ENCODE measurements at places on chromosomes 2 and 18. TPM values are rescaled to one million over a fixed set of nuclear protein-coding genes. Genes with fewer than 3 reads are reported as not detected.

The KIAA2012 gene
- not detected for total RNA-seq

The SIGLEC15 gene
- 1.2 TPM for total RNA-seq

- no peak for DNase-seq
- no peaks in the 10 kb centered on the region for H3K4me1 ChIP-seq
- no peaks in the 10 kb centered on the region for H3K36me3 ChIP-seq
- no peak overlapping the region for H3K27ac ChIP-seq
- H3K4me3 ChIP-seq: no peak overlapping the region
- no peaks in the 10 kb centered on the region for H3K27me3 ChIP-seq
These were observed 264.9 kb downstream of the ICOS start for GRCh38 chr2:204201507-204201906.

GRCh38 chr2:99834426-99834825 lies 308.0 kb downstream of the AFF3 start:
- no peak for DNase-seq
- H3K27ac ChIP-seq: no peak overlapping the region
- no peaks in the 10 kb centered on the region for H3K4me1 ChIP-seq
- no peaks in the 10 kb centered on the region for H3K27me3 ChIP-seq

DNA sequence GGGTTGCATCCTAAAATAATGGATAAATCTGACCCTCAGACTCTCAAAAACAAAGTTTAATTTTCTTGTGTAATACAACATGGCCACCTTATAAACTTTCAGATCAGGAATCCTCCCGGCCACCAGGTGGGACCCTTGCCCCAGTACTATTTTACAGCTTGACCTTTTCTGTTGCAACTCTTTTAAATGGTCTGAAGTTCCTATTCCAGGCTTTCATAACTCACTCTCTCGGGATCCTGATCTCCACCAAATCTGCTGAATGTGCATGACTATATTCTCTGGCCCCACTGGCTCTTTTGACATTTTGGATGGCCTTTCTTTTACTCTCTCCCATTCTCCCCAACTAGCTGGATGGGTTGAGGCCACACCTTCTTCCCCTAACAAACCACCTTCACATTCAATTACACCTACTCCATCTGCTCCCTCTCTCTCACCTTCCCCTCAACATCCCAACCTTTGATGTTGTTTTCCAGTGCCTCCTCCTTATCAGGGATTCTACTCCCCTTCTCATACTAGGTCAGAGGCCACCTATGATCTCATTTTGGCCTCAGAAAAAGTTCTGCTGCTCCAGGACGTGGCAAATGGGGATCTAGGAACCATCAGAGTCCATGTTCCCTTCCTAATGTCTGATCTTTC lies 70.8 kb downstream of the SESTD1 start:
- no peak for DNase-seq
- no peak overlapping the region for H3K27ac ChIP-seq
- no peak overlapping the region for H3K4me3 ChIP-seq

- H3K27ac ChIP-seq: no peak overlapping the region
- no peak for DNase-seq
- peaks cover 3% of the 10 kb centered on the region for H3K36me3 ChIP-seq
- no peak overlapping the region for H3K4me3 ChIP-seq
- H3K27me3 ChIP-seq: no peaks in the 10 kb centered on the region
These were observed 470.1 kb upstream of the RAB12 start for GRCh38 chr18:8139127-8139527.

GRCh38 chr18:57218281-57218680 lies 71.4 kb downstream of the BOD1L2 start:
- H3K36me3 ChIP-seq: no peaks in the 10 kb centered on the region
- no peak overlapping the region for H3K27ac ChIP-seq
- H3K4me1 ChIP-seq: no peaks in the 10 kb centered on the region
- no peak overlapping the region for H3K4me3 ChIP-seq
- no peak for DNase-seq

DNA sequence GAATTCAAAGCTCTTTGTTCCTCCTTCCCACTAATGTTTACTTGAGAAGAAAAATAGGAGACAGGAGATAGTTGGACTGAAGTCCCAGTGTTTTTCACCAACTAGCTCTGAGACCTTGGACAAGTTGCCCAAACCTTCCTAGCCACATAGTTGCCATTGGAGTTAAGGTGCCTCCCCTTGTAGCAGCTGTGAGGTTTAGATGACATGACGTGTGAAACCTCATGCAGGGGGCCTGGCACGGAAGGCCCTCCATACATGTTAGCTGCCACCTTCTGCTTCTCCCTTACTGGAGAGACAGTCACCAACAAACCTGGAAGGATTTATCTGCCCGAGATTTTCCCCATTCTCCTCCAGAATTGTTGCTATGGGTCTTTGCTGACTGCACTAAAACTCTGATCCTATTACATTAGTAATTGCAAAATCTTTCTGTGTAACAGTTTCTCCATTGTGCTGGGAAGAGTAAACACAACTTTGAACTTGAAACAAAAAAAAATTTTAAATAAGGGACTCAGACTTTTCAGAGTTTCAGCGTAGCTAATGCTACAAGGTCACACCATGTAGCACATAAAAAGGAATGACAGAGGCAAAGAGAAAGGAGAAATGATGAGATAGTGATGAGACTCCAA lies 23.8 kb upstream of the CABYR start:
- H3K36me3 ChIP-seq: no peaks in the 10 kb centered on the region
- no peaks in the 10 kb centered on the region for H3K27me3 ChIP-seq
- no peak overlapping the region for H3K4me3 ChIP-seq

DNA sequence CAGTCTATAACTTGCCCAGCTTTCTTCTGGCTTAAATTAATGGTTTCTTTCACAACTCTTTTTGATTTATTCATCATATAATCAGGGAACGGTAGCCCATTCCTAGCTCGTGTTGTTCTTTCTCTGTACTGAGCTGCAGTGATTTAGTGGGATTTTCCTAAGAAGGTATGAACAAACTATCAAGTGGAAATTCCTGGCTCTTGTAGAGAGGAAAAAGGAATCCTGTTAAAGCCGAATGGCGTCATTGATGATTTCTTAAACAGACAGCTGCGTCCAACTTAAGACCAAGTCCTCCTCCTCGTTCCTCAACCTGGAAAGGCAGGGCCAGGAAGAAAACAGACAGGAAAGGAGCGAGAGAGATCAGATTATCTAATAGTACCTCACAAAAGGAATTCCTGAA lies 69.2 kb upstream of the CABLES1 start:
- H3K27me3 ChIP-seq: no peaks in the 10 kb centered on the region
- H3K36me3 ChIP-seq: no peaks in the 10 kb centered on the region
- H3K4me3 ChIP-seq: no peak overlapping the region
- H3K27ac ChIP-seq: no peak overlapping the region
- DNase-seq: no peak

GRCh38 chr2:236618370-236618769 lies 48.7 kb downstream of the ACKR3 start:
- no peaks in the 10 kb centered on the region for H3K36me3 ChIP-seq
- no peaks in the 10 kb centered on the region for H3K4me1 ChIP-seq
- no peak overlapping the region for H3K27ac ChIP-seq
- H3K27me3 ChIP-seq: no peaks in the 10 kb centered on the region
- no peak for DNase-seq

Data from kidney (tissue), 22 donors.